LNCaP clone FGC (cell line): ENCODE measurements at places on chromosomes 7 and 10.

DNA sequence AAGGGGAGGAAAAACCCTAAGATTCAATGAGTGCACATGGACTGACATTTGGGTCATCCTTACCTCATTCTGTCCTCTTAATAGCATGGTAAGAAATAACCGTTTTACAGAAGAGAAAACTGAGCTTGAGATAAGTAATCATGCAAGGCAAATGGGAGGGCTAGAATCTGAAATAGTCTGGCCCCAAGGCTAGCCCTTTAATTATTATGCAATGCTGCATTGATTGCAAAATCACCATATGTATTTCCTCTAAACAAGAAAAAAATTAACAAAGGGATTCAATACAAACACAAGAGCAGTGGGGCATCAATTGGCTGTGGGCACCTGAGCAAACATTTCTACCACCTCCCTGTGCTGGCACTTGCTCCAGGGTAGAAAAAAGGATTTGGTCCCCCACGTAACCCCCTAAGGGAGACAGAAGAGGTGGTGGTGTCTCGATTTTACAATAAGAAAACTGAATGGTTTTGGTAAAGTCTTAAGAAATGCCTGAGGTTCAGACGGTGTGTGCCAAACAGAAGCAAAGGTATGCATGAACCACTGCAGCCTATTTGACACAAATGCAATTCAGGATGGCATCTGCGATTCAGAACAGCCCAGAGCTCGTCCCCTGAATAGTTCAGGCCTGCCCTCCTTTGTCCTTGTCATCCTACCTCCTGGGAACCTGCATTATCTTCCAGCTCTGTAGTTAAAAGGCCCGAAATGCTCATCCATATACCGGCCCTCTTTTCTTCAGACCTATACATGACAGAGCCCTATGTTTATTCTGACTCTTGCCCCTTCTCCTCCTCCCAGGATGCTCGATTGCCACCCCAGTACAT is 23.6 kb downstream of the PIP4K2A start:
- no peak for DNase-seq

DNA sequence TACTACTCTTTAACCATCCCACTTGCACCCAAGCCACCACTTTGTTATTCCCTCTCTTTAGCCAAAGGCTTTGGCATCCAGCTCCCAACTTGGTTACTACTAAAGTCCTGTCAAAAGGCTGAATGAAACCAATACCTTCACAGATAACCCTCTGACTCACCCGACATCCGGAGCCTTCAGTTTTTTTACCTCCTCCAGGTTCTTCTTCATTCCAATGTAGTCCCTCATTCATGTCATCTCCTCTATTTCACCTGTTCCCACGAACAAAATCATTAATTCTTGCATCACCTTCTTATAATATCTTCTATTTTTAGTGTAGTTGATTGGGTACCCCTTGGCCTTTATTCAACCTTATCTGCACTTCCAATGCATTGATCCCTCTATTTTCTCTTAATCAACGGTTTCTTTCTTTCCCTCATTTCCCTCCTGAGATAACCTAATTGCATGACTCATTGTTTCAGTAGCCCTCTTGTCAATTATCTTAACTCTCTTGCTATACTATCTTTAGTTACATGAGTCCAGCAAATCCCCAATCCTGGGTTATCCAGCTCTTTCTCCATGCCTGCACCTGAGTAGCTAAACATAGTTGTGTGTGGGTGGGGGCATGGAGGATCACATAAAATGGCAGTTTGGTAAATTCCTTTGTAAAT is 87.2 kb upstream of the COL1A2 start:
- DNase-seq = no peak

DNA sequence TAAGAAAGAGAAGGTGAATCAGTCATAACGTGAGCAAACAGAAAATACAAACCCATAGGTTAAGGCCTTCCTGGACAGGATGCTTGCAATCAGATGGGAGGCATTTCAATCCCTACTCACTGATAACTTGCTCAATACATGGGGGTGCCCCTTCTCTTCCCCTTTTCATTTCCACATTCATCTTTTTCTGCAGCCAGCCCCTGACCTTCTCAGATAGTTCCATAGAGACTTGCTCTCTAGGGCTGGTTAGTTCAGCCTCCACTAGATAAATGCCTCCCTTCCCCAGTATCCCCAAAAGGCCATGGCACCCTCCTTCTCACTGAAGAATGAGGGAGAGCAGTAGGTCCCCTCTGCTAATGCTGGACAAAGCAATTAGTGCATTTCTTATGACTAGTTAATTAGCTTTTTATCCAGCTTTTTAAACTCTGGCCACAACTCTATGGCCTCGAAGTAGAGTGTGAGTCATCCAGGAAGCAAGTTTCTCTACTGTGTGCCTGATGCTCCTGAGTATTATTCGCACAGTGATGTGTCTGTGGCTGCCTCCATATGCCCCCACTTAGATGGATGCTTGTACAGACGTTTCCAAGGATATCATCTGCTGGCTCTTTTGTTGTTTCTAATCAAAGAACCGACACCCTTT is 12.7 kb downstream of the CHN2 start:
- no peak for DNase-seq

DNA sequence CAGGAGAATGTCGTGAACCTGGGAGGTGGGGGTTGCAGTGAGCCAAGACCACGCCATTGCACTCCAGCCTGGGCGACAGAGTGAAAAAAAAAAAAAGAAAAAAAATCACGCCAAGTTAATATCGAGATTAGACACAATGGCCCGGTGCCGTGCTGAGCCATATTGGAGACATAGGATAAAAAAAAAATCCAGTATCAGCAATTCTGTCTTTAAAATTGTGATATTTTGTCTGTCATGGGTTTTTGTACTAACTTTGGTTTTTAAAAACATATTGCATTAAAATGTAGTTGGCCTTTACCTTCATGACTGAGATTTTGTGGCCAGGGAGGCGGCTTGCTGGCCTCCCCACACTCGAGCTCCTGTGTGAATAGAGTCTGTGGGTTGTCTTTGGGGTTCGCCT is 62.8 kb upstream of the PITRM1 start:
- no peak for DNase-seq

- DNase-seq = no peak
These were observed 171.7 kb downstream of the FAM107B start for GRCh38 chr10:14602807-14603533.

DNA sequence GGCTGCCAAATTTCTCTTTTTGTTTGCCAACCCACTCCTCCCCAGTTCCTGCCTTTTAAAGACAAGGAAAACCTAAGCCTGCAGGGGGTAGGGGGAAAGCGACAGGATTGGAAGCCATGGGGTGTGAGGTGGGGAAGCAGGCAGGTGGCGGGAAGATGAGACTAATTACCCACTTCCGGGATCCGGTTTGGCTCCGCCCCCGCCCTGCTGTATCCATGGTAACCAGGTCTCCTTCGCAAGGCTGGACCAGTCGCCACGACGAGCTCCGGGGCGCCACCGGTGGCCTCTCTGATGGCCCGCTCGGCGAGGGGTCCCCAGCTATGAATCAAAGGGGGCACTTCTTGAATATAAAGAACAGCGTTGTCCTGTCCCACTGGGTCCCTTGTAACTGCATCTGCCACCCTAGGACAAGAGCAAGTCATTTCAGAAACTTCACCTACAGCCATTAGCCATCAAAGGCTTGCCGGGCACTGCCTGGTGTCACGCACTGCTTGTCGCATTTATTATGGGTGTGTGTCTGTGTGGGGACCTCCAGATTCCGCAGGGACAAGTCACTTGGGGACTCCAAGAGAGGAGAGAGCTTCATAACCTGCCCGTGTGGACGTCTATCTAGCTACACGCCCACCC is 55.4 kb upstream of the LMTK2 start:
- no peak for DNase-seq

DNA sequence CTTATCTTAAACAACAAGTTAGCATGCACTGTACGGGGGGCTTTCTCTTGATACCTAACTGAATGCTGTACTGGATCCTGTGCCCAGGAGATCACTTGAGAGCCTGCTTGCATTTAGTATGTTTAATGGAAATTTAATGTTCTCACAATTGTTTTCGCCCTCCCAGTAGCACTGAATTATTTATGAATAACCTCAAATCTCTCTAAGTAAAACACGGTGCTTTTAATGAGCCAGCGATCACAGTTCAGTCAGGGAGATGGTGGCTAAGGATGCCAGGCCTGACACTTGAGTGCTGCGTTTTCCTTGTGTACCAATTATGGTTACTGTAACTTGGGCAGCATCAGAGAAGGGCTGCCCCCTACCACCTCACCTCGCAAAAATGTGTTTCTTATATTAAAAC is 115.5 kb upstream of the ADARB2 start:
- DNase-seq = no peak

GRCh38 chr10:128128582-128128981 is 2.4 kb upstream of the MKI67 start:
- DNase-seq = no peak

DNA sequence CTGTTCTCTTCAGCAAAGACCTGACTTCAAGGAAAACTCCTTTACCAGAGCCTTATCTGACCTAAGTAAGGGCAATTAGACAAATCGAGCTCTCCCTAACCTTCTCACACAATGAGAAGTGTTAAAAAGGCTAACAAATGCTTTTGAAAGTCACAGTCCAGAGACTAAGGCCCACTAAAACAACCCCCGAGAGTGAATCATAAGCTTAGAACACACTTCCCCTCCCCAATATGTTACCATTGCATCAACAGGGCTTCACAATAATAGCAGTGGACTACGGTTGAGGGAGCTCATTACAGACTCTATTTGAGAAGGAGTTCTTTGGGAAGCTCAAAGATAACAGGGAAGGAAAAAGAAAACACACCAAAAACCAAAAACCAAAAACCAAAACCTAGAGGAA is 28.6 kb upstream of the ZEB1 start:
- no peak for DNase-seq

DNA sequence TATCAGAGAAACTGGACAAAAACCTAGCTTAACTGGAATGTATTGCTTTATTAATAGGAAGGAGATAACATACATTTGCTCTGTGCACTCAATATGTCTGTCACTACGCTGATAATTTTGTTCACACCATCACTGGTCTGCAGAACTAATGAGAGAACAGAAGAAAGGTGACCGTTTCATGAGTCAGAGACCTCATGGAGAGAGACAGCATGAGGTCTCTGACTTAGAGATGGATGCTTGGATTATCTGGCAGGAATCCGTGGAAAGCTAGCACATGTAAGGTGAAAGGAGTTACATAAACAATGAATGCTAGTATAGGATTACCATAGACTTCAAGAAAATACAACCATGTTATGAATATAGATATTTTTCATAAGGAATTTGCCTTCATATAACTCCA is 947.3 kb downstream of the IPMK start:
- DNase-seq = no peak

DNA sequence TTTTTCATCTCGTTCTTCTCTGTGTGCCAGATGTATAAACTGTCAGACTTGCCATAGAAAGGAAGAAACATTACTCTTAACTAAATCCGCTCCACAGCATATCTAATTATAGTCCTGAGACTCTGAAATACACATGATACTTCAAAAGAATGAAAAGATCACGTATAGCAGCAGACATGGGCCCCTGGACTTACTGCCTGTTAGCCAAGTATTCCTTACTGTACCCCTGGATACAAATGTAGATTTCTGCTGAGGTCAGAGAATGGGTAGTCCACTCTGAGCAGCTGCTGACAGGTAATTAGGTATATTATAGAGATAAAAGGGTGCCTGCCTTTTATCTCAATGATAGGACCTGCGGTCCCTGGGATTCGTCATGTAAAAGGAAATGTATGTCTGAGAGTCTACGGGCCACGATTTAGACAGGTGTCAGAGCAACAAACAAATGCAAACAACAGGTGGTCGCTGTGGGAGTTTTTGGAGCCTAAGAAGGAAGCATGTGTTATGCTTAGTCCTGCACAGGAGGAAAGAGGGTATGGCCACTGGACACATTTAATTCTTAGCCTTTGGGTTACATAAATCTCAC is 69.4 kb downstream of the VOPP1 start:
- no peak for DNase-seq

DNA sequence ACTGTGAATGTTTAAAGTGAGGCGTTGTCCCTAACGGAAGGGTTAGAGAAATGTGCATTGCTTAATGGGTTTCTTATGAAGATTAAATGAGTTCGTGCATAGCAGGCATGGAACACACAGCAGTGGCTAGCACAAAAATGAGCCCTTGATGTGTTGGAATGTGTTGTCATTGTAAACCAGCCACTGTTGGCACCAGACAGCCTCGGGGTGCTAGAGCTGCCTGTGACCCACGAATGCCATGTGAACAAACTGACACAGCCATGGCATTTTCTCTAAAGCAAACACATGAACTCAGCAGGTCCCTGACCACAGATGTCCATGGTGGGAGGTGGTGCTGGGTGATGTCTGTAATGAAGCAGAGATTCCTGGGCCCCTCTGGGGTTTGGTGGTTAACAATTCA is 111.1 kb upstream of the DPP6 start:
- no peak for DNase-seq

DNA sequence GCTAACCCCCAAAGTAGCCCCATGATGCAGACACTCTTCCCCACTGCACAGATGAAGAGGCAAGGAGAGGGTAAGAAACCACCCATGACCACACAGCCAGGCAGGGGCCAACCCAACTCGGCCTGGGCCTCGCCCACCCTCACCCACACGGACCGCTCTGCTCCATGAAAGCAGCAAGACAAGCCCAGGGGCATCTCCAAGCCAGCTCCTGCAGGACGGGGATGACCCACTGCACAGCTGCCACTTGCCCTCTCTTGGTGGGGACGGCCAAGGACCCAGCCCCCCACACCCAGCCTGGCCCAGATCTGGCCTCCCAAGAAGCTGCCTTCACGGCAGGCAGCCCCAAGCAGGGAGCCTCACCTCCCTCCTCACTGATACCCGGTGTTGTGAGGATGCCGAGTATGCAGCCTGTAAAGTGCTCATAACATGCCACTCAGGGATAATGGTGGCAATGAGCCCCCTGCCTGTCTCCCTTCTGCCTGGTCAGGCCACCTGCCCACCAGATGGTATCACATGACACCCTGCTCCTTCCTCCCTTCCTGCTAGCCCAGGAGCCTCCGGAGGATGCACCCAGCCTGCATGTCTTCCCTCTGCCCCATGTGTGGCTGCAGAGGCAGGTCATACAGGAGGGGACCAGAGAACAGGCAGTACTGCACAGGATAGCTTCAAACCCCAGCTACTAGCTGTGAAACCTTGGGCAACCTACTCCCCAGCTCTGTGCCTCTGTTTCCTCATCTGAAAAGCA is 23.3 kb downstream of the OGDHL start:
- DNase-seq = no peak

DNA sequence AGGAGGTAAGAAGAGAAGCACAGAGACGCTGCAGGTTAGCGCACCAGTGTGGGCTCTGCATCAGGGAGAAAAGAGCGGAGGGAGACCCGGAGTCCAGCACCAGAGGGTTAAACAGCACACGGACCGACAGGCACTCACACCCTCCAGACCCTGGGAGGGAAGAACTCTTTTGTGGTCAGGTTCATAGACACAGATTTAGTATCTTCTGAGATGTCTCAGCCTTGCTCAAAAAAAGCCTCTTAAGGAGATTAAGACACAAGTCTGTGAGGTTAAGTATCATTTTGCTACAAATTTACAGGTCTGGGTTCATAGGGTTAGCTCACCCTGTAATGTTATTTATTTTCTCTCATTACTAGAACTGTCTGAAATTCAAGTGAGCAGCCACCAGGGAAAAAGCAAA is 16.8 kb upstream of the NDST2 start:
- DNase-seq = no peak

GRCh38 chr10:30059209-30060107 is at the start of gene JCAD:
TSS of gene JCAD (minus strand) at chr10:30059586. CDS start at chr10:30047812, 11,774 bp downstream.
- DNase-seq = no peak

- DNase-seq = no peak
These were observed 81.3 kb upstream of the SFMBT2 start for GRCh38 chr10:7491949-7492659.

GRCh38 chr7:112084520-112084971 is 121.7 kb downstream of the DOCK4 start:
- no peak for DNase-seq

- no peak for DNase-seq
These were observed 38.2 kb downstream of the WDR37 start for GRCh38 chr10:1094112-1095057.
